ENCODE measurements at places on chromosomes 6 and 20.

DNA sequence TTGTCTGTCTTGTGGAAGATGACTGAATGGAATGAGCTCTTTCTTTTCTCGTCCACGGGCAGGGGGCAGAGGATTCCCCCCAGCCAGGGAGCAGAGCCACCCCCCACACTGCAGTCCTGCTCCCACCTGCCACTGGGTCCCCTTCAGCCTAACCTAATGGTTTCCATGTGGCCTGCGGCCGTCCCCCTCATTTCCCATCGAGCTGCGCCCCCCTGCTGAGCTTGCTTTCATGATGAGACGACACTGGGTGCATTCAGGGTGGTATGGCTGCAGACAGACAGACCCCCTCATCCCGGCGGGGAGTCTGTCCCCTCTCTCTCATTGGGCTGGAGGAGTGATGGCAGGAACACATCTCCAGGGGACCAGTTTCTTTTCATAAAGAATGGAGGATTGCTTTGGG is 140.8 kb downstream of the DTNBP1 start:
- no peak for DNase-seq

DNA sequence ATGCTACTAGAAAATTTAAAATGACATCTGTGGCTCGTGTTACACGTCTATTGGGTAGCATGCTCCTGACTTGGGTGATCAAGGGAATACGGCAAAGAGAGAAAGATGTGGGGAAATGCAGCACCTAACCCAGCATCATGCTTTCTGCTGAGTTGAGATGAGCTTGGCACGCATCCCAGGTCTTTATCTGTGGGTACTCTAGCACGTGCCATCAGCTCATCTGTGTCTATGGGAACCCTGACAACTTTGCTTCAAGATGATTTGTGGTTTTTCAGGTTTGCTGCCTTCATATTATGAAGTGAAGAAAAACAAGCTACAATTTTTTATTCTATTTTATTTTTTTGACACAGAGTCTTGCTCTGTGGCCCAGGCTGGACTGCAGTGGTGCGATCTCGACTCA is 21.0 kb downstream of the RNASET2 start:
- no peak for DNase-seq

DNA sequence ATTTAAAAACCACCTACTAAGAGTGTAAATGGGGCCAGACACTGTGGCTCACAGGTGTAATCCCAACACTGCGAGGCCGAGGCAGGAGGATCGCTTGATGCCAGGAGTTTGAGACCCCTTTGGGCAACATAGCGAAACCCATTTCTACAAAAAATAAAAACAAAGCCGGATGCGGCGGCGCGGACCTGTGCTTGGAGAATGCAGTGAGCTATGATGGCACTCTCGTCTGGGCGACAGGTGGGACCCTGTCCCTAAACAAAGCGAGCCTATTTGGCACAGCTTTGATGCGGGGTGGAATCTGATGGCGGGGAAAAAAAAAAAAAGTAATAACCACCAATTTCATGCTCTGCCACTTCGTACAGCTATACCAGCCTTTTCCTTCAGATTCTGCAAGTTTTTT is 1.1 kb downstream of the TCP1 start:
- DNase-seq: no peak

DNA sequence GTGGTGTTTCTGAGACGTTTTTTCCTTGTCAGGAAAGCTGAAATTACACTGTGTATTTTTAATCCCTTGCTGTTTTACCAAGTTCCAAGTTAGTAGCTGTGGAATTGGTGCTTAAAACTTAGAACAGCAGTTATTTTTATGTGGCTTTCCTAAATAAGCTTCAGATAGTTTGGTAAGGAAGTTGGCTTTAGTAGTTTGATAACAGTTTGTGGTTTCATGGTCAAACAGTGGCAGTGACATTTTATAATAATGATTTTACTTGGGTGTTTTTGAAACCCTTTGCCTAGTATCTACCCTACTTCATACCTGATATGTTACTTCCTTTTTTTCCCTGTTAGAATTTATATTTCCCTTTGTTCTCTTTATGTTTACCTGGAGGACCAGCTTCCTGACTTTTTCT is 164.9 kb downstream of the JARID2 start:
- no peak for DNase-seq

- no peak for DNase-seq
Observed at GRCh38 chr20:44886828-44887227, 1.3 kb downstream of the YWHAB start.

- DNase-seq: no peak
Observed at GRCh38 chr20:45377269-45377668, 856 bp downstream of the TP53TG5 start.

DNA sequence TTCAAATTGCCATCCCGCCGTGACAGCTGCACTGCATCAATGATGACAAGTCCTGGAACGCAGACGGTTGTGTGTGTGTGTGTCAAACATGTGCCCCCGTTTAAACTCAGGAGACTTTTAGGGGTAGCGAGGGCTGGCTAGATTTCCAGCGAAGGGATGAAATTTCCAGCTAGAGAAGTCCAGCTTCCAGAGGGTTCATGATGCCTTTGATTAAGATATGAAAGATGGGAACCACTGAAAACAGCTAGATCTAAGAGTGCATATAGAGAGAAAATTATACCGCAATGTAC is 644 bp downstream of the KIZ start:
- no peak for DNase-seq

DNA sequence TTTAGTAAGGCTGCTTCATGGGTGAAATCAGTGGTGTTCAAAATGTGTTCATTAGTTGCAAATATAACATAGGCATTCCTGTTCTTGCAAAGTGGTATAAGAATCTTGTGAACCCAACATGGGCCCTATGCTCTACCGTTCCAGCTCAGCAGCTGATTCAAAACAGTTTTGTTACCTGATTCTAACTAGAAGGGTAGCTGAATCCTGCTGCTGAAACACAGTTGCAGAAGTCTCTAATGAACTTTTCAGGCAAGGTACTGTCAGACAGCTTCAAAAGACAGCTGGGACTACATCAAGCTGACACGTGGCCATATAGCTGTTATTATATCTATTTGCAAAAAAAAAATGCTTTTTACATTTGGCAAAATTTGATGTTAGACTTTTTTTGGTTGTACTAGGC is 22.7 kb downstream of the THEMIS start:
- no peak for DNase-seq

- peak; percentile 25 for DNase-seq
Observed at GRCh38 chr6:45432977-45433376, 55.2 kb upstream of the SUPT3H start.

DNA sequence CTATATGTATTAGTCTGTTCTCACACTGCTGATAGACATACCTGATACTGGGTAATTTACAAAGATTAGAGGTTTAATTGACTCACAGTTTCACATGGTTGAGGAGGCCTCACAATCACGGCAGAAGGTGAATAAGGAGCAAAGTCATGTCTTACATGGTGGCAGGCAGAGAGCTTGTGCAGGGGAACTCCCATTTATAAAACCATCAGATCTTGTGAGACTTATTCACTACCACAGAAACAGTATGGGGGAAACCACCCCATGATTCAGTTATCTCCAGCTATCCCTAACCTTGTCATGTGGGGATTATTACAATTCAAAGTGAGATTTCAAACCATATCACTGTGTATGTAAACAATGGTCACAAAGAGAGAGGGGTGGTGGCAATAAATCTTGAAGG is 6.6 kb downstream of the CST8 start:
- no peak for DNase-seq

DNA sequence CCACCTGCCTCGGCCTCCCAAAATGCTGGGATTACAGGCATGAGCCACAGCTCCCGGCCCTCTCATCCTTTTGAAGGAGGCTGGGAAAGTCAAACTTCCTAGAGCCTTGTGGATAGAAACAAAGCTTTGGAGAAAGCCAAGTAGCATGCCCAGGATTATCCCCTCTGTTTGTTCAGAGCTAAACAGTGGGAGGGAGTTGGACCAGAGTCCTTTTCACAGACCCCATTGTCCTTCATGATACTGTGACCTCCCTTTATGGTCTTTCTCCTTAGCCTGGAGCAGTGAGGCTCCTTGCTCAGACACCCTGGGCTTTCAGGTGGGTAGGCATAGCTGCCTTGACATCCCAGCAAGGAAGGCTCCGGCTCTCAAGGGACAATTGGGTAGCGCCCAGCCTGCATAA is 25.4 kb downstream of the ARFGEF3 start:
- DNase-seq: no peak

Data from hepatic stellate cell (primary cell).